KBM-7 (cell line): ENCODE measurements at places on chromosomes 12 and 14.

- no peak for DNase-seq
Measured at GRCh38 chr14:32303865-32304264, 25.2 kb upstream of the AKAP6 start.

GRCh38 chr12:96720363-96720705 is 186.7 kb upstream of the NEDD1 start:
- no peak for DNase-seq

DNA sequence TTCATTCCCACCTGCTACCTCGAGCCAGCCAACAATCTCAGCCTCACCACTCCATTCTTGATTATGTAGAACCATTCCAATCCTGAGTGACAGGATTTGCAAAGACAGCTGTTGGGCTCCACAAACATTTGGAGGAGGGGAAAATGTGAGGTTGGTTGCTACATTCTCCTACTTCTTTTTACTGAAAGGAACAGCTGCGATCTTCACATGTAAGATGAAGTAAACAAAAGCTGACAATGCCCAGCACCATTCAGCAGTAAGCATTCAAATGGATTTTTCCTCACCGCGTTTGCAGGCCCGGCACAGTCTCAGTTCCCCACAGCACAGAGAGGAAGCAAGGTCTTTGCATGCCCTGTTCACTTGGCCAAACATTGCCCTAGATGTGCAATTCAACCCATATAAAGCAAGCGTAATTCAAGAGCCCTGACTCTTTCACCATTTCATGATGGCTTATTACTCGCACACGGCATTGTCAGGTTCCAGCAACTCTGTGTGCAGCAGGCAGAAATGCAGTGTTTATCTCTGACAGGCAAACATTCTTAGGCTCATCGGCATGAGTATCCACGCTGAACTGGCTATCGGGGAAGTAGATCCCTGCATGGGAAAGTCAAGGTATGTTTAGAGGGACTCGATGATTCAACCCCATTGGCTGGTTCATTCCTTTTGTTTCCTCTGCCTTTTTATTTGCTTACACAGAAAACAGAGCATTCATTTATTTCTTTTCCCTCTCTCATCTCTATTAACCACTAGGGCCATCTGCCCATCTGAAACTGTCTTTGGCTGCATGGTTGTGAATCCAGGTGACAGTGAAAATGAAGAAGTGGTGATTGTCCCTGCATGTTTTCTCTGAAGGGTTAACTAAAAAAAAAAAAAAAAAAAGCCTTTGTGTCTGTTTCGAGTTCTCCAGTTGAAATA is 236.1 kb upstream of the PLEKHG7 start:
- no peak for DNase-seq

GRCh38 chr14:30855345-30856037 is 18.9 kb upstream of the COCH start:
- no peak for DNase-seq

DNA sequence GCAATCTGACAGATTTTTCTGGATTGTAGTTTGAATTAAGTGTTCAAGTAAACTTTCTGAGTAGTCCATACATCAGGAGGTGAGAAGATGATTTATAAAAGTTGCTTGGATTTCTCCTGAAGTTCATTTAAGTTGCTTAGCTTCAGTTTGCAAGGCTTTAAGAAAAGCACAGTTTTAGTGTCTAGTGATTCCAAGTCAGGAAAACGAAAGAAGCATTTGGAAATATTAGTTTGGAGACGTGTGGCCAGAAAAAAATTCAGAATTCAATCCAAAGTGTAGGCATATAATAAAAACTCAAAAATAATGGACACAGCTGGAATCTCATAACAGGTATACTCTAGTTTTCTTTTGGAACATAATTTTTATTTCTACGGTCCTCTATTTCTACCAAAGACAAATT is 25.5 kb upstream of the PRICKLE1 start:
- DNase-seq: no peak

DNA sequence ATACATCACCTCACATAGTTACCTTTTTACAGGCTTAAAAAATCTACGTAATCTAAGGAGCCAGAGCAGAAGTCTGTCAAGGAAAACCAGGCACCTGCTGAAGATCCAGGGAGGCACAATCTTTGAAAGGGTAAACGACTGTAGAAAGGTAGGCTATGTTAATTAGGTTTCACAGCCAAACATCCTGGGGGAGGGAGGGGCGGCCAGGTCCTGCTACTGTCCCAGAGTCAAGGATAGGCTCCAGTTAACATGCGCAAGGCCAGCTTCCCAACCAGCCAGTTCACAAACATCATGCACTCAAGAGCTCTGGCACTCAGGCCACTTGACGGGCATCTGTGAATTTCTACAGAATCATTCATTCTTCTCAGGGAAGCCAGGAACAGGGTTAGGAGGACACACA is 22.9 kb downstream of the NIN start:
- DNase-seq: no peak

DNA sequence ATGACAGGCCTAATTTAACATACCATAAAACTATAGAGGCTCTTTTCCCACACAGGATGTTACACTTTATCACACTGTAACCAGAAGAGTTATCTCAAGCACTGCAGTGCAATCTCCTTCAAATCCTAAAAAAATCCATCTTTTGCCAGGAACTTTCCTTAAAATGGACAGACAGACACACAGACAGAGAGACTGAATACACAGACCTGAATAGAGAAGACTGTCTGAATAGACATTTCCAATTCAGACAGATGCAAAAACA is 6.5 kb downstream of the CORO1C start:
- no peak for DNase-seq

DNA sequence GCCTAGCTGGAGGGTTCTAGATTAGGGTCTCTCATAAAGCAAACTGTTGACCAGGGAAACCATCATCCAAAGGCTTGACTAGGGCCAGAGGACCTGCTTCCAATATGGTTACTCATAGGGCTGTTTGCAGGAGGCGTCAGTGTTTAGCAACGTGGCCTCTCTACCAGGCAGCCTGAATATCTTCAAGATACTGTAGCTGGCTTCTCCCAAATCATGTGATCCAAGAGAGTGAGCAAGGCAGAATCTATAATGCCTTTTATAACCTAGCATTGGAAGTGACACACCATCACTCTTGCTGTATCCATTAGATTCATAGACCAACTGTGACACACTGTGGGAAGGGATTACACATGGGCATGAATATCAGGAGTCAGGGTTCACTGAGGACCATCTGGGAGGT is 17.3 kb downstream of the TPH2 start:
- no peak for DNase-seq

GRCh38 chr14:81868172-81868571 is 334.5 kb upstream of the SEL1L start:
- no peak for DNase-seq

DNA sequence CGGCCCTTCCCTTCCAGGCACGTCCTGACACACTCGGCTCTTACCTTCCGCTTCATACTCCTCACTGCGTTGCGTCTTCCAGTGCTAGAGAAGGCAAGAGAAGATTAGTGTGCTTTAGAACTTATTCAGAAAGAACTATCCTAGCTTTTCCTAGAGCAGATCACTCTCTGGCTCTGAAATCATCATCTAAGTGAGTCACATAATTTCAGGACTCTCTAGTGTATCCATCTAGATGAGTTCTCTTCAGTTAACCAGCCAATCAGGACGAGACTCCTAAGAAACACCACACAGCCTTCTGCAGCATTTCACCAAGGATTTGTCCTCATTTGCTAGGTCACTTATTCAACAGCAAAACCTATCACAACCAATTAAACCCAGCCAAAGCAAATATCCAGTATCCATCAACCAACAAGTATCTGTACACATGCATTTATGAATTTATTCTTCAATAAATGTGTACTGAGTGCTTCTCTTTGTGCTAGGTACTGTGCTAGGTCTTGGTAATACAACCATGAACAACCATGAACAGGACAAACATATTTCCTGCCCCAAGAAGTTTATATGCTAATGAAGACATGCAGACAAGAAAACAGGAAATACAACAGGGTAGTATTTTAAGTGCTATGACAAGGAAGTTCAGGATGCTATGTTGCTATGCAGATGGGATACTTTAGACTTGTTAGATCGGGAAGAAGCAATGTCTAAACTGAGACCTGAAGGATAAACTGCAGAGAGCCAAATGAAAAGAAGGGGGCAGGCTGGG is 52.1 kb downstream of the NIN start:
- DNase-seq: no peak

- DNase-seq: no peak
Measured at GRCh38 chr12:99039367-99040120, 394.5 kb downstream of the APAF1 start.

GRCh38 chr12:56954958-56955355 is 2.5 kb downstream of the RDH16 start:
- no peak for DNase-seq

DNA sequence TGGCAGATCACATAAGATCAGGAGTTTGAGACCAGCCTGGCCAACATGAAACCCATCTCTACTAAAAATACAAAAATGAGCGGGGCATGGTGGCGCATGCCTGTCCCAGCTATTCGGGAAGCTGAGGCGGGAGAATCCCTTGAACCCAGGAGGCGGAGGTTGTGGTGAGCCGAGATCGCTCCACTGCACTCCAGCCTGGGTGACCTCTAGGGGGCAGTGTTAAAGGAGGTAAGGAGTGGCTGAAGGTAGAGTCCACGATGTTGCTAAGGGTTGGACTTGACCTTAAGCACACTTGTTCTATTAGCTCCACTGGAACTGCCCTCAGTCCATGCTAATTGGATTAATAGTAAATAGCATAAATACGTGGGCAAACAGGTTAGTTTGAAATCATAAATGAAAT is 62.4 kb upstream of the PSMC1 start:
- peak; percentile 11 for DNase-seq

DNA sequence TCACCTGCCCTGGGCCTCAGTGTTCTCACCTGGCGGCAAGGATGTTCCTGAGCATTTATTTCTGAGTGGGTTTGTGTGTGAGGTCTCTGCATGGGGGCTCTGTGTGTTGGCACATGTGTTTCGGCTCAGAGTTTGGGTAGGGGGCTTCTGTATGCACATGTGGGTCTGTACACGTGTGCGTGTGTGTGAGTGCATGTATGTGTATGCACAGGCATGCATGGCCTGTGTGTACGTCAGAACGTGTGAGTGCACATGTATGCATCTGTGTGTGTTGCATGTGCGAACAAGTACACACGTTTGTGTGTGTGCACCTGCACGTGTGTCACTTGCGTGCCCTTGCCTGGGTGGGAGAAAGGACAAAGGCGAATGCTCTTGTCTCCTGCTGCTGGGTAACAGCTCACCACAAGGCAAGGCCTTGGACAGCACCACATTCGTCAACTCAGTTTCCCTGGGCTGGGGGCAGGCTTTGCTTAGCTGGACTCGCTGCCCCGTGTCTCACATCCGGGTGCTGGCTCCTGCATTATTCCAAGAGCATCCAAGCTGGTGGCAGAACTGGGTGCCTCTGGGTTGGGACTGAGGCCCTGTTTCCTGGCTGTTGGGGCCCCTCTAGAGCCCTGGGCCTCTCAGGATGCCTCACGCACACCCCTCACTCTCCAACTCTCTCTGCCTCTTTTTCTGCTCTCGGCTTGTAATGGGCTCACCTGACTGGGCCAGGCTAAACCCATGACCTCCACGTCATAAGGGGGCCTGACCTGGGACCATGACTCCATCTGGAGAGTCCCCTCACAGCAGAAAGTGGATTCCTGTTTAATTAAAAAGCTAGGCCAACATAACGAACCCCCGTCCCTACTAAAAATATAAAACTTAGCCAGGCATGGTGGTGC is 153.6 kb upstream of the C14orf180 start:
- no peak for DNase-seq

GRCh38 chr14:51540364-51540763 is 111.3 kb upstream of the FRMD6 start:
- DNase-seq: no peak

DNA sequence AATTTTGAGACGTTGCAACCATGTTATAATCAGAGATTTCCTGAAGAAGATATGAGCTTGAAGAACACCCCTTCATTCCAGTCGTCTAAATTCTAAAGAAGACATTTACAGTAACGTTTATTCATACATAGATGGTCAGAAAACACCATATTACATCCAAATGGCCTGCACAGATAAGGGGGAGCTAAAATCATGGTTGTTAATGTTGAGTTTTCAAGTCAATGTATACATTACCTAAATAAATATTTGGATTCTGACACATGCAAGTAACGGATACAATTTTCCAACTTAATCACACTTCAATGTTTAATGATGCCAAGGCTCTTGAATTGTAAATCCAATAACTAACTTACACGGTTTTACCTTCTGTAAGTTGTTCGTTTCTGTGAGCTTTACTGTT is 318.4 kb downstream of the SLC6A15 start:
- no peak for DNase-seq

DNA sequence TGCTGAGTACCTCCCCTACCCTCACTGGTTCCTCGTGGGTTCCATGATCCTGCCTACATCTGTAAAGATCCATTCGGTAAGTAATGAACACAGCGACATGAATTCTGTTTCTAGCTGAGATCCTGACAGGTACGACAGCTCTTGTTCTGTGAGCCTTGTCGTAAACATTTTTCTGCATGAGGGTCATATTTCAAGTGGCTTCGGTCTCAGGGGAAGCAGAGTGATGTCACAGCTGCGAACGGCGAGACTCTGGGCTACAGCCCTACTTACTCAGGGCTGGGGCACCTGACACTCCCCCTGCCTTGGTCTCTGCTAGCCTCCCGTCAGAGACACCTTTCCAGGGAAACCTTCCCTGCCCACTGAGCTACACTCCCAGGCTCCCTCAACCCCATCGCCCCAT is 85.8 kb downstream of the RBM19 start:
- DNase-seq: no peak
